ENCODE measurements at places on chromosomes 3 and 15.

DNA sequence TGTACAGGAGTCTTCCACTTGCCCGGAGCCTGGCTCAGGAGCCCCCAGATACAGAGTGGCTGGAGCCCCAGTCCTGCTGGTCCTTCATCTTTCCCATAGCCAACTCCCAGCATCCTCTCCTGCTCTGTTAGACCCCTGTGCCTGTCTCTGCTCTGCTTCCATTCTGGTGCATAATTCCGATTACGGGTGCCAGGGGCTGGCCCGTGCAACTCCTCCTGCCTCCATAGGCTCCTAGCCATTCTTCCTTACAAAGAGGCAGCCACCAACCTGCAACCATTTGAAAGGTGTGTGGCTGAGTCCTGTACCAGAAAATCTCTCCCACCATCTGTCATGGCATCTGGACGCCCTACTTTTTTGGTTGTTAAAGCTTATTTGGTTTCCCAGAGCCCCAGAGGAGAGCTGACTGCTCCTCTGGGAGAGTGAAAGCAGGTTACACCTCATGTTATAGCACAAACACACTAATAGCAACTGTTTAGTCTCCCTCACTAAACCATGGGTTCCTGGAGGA is 5.2 kb upstream of the RAD18 start:
- no peak for DNase-seq

DNA sequence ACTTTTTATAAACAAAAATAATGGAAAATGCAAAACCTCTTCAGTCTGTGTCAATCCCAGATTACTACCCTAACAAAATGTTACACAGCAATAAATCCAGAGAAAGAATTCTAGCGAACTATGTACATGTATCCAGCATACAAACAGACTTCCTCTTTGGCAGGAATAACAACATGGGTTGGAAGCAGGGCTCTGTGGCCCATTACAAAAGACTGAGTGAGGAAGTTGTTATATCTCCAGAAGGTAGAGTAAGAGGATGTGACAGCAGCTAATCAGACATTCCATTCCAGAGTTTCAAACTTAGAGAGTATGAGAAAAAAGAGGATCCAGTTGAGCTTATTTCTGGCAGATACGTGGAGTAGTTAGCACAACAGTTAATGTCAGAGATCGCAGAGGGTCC is 294.0 kb upstream of the PLSCR5 start:
- DNase-seq: no peak

DNA sequence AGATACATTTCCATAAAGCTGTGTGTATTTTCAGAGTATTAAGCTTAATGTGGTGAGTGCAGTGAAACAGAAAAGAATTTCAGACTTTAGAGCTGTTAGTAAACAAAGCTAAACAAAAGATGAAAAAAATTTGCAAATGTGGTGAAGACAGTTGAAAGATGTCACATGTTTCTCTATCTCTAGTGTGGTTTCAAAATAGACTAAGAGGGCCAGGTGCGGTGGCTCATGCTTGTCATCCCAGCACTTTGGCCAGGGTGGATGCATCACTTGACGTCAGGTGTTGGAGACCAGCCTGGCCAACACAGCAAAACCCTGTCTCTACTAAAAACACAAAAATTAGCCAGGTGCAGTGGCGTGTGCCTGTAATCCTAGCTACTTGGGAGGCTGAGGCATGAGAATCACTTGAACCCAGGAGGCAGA is 466.0 kb upstream of the NR2F2 start:
- DNase-seq: no peak

DNA sequence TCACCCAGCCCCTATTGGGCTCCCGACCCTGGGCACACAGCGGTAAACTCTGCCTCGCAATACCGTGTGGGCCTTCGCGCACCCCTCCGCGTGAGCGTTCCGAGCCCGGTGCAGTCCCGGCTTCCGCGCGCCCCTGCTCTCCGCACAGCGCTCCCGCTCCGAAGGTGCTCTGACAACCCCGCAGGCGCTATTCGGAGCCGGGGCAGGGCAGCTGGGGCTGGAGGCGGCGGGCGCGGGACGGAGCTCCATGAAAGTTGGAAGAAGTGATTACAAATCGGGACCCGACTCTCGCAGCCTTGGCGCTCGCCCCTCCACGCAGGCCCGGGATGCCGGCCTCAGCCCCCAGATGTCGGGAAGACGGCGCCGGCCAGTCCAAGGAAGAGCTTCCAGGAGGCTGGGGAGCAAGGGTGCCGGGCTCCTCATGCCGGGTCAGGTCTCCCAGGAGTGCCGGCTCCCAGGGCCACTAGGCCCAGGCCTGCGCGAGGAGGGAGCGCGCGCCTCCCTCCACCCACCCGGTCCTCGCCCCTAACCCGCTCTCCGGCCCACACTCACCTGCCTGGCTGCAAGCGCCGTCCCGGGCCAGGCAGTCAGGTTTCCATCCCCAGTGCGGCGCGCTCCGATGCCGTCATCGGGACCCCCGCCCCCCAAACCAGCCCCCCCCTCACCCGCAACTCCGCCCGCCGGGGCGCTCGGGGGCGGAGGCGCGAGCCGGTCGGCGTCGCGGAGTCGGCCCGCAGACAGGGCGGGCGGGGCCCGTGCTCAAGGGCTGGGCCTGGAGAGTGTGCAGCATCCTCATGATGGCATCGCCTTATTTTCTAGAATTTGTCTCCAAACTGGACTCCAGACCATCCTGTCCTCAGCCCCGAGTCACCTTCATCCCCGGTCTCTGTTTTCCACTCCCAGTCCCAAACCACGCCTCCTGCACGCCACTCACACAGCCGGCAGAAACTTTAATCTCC is at the start of gene KIF7:
TSS of gene KIF7 (minus strand) at position 621 of the 959 bp plus-strand sequence. CDS start 2,537 bp downstream, outside the sequence.
- DNase-seq: no peak

- no peak for DNase-seq
These were observed 31.5 kb upstream of the IMPG2 start for GRCh38 chr3:101351829-101352228.

DNA sequence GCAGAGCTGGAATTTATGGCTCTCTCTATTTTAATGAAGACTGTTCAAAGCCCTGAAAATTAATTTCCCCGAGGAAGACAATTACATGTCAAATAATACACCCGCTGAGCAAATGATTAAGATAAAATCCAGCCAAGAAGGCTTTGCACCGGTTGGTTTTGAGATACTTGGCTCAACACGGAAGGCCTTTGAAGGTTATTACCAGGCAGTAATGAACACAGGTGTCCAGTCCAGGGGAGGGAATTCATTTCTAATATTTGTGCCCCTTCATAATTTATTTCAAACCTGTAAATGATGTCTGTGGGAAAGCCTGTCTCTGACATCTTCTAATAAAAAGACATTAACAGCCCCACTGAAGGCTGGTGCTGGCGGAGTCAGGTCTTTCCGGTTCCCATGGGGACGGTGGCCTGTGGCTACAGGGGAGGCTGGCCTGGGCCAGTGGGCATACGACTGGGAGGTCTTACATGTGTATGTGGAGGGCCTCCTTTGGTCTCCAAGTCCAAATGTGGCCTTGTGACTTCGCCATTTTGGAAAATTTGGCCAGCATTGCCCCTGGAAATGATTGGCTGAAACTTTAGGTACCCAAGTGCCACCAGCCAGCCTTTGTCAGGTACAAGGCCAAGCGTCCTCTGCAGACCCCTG is 49.9 kb upstream of the IQSEC1 start:
- DNase-seq: no peak

DNA sequence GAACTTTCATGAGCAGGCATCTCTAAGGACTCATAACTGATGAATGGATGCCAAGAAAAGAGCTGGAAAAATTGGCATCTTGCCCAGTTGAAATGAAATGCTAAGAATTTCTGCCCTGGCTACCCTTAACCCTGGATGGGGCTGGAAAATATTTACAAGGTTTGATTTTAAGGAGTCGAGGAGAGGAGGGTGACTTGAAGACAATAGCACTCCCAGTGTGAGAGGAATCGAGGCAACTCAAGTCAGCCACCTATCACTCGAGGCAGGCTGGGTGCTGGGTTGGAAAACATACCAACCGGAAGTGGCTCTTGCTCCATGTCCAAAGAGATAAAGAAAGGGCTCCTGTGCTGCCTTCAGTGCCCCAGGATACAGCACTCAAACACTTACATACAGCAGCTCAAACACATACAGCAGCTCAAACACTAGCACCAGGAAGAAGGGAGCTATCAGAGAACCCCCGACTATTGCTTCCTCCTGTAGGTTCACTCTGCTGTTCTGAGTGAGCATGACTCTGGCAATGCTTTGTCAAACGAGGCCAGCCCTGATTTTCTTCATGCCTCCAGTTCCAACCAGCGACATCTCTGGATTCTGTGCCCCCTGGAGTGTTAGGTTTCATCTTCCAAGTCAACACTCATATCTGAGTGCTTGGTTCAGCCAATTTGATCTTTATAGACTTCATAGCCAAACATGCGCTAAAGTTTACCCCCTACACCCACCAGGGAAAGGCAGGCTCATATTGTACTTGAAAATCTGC is 4.9 kb downstream of the PRICKLE2 start:
- DNase-seq: no peak

- DNase-seq: no peak
These were observed 1.2 kb downstream of the PRICKLE2 start for GRCh38 chr3:64223791-64224745.

DNA sequence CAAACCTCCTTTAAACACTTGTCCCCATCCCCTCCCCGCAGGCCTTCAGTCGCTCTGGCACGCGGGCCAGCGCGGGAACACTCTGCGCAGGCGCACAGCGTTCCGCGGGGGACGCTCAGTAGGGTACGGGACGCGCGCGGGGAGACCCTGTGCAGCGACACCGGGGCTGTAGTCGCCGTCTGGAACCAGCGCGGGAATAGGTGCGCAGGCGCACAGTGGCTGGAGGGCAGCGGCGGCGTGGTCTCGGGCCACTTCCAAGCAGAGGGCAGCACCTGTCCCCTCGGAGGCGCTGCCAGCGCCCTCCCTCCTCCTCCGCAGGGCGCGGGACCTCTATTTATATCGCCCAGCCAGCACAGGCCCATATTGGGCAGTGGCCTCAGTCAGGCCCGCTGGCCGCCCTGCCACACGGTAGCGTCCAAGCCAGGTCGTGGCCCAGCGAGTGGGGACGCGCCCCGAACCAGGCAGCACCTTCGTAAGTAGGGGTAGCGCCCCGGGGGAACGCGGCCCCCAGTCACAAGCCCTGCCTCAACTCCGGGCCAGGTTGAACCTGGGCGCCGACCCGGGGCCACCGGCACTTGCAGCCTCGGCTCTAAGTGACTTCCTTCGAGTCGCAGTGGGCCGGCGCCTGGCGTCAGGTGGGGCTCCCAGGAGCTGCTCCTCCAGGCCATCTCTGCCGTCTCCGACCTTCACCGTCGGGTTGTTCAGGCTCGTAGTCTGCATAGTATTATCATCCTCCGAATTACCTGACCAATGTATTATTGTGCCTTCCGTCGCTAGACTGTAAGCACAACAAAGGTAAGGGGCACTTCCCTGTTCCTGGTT is at the start of gene KBTBD12:
TSS of gene KBTBD12 (plus strand) at position 118 of the 822 bp plus-strand sequence. CDS start 7,830 bp downstream, outside the sequence.
- no peak for DNase-seq
